ELF-1 (cell line): ENCODE measurements at places on chromosomes 12 and 14.

DNA sequence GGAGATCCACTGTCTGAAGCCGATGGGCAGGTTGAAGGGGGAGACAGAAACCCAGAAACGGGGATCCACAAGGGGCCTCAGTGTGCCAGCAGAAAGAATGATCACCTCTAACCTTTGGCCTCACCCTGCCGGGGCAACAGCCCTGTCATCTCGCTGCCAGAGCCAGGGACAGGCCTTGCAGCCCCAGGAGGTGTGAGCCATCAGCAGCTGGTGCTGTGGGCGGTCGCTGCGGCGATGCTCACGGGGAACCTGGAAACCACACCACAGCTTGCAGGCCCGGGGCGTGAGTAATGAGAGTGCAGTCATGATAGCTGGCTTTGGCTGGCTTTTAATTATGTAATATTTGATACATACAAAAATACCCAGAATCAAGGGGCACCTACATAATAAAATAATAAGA is 4.7 kb upstream of the TTC7B start:
- no peak for DNase-seq

DNA sequence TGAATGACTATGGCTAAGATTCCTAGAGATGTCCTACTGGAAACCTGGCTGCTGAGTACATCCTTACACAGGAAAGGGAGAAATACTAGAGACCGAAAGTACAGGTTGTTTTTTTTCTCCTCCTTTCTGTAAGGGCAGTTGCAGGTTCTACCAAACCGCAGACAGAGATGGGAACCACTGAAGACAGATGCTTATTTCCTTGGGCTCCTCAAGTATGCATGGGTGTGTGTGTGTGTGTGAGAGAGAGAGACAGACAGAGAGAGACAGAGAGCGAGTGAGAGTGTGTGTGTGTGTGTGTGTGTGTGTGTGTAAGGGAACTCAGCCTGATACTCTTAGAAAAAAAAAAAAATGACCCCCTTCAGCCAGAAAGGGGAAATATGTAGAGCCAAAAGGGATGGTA is 42.5 kb downstream of the MAP4K5 start:
- no peak for DNase-seq

DNA sequence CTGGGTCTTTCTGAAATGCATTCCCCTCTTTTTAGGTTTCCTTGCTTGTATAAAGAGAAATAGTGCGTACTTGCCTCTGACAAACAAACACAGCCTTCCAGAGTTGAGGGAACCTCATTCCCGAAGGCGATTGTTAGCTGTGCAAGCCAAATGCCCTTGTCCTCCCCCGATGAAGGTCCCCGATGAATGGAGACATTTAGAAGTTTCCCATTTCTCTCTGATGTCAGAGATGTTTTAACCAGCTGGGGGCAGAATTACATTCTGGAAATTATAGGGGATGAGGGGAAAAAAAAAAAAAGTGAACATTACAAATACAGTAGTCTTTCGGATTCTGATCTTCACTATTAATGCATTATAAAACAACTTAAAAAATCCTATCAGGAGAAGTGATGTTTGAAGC is 366.8 kb downstream of the VRK1 start:
- DNase-seq, result no peak

GRCh38 chr14:33587791-33588190 is 363.1 kb downstream of the EGLN3 start:
- no peak for DNase-seq

DNA sequence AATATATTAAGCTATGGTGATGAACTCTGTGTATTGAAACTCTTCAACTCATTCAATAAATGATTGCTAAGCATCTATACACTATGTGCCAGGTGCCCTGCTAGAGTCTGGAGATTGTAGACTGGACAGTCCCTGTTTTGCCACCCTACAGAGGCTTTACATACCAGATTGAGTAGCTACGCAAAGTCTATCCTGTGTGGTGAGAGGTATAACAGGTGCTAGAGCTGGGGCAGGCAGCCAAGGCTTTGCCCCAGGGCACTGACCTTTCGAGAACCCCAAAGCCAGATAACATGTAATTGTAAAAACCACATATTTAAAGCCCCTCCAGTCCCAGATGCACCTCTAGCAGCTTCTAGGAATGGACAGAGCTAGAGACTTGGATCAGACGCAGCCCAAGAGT is 52.8 kb downstream of the PPM1H start:
- no peak for DNase-seq

- no peak for DNase-seq
Observed at GRCh38 chr12:1380171-1380851, 214.1 kb downstream of the FBXL14 start.

DNA sequence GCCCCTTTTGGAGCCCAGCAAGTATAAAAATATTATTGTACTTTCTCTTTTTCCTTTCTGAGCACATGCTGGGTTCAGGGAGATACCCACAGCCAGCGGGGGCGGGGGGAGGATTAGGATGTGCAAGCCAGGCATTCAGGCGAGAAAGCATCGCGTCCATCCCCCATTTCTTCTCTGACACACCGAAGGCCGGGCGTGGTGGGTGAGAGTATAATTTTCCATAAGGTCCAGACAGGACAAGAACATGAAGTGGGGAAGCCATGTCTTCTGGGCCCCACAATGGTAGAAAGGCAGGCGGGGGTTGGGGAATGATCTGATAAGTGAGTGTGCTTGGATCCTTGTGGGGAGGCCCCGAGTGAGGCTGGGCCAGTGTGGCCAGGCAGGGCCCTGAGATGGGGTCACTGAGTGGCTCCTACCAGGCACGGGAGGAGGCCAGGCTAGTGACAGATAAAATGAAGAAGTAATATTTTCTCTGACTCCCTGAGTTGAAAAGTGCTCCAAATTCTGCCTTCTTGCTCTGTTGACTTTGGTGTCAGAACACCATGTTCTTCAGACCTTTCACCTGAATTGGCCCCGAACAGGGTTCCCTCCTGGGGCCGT is 10.7 kb upstream of the LRTM2 start:
- DNase-seq, result no peak

- DNase-seq, result peak; percentile 32
Observed at GRCh38 chr12:93279565-93280412, 97.9 kb upstream of the NUDT4 start.

- no peak for DNase-seq
Observed at GRCh38 chr12:110475426-110475825, 6.8 kb downstream of the FAM216A start.

GRCh38 chr12:76006028-76006925 is 25.3 kb downstream of the PHLDA1 start:
- DNase-seq, result no peak

GRCh38 chr14:43413084-43413483 is 1094.0 kb downstream of the FSCB start:
- DNase-seq, result no peak
